ENCODE measurements at places on chromosomes 5 and 9.

- DNase-seq: no peak
Observed at GRCh38 chr5:23648656-23649055, 141.2 kb downstream of the PRDM9 start.

GRCh38 chr9:37602817-37603216 is 10.4 kb upstream of the TOMM5 start:
- no peak for DNase-seq

- DNase-seq: no peak
Observed at GRCh38 chr5:58231041-58231440, 228.8 kb downstream of the PLK2 start.

- no peak for DNase-seq
Observed at GRCh38 chr5:471750-472058, 28.7 kb downstream of the EXOC3 start.

- no peak for DNase-seq
Observed at GRCh38 chr5:95134326-95134725, 150.6 kb downstream of the MCTP1 start.

- no peak for DNase-seq
Observed at GRCh38 chr5:51373880-51374523, 9.2 kb upstream of the ISL1 start.

- peak; percentile 14 for DNase-seq
Observed at GRCh38 chr5:179345433-179346321, at the start of gene ADAMTS2. Gene ADAMTS2 (minus strand): TSS chr5:179345461. CDS start chr5:179345328, 133 bp downstream.

Data from astrocyte of the spinal cord (primary cell).